ENCODE measurements at places on chromosomes 4 and X.

- DNase-seq, result no peak
These were observed 14.6 kb upstream of the CLTRN start for GRCh38 chrX:15679246-15679645.

DNA sequence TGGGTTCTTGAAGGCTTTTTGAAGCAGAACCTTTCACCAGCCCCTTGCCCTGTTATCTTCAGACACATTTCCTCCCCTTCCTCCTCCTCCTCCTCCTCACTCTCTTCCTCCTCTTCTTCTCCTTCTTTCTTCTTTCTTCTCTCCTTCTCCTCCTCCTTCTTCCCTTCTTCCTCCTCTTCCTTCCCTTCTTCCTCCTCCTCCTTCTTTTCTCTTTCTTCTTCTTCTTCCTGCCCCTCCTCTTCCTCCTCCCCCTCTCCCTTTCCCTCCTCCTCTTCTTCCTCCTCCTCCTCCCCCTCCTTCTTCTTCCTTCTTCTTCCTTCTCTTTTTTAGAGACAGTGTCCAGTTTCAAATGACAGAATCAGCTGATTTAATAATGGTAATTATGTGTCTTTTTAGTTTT, 226.0 kb downstream of the DKK2 start:
- no peak for DNase-seq

- no peak for DNase-seq
These were observed 345.9 kb upstream of the NOCT start for GRCh38 chr4:138669479-138670315.

GRCh38 chr4:187887906-187888305, 107.7 kb upstream of the ZFP42 start:
- no peak for DNase-seq

- DNase-seq, result no peak
These were observed 135.2 kb downstream of the PDE5A start for GRCh38 chr4:119493419-119493818.

- no peak for DNase-seq
These were observed 81.4 kb downstream of the RBM47 start for GRCh38 chr4:40548256-40548655.

- DNase-seq, result no peak
These were observed 12.1 kb upstream of the SLAIN2 start for GRCh38 chr4:48329193-48329592.

DNA sequence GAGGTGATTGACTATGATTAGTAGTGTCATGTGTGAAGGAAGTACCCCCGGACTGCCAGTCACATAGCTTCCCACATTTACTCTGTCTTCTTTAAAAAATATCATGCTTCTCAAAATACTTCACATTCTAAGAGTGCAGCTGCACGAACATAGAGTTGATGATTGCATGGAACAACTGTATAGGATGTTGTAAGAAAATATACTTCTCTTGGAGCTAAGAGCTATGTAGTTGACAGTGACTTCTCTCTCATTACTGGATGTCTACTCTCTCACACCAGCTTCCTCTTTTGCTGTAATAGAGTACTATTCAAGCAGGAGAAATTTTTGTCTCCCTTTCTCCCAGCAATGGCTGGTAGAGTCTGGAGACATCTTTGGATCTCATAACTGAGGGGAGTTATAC, 99.4 kb upstream of the PUDP start:
- DNase-seq, result no peak

- DNase-seq, result no peak
These were observed 40.2 kb upstream of the CD99 start for GRCh38 chrX:2650865-2651264.

GRCh38 chrX:154125391-154126040, 18.5 kb upstream of the OPN1LW start:
- no peak for DNase-seq

GRCh38 chr4:181478656-181479055, 764.5 kb upstream of the TENM3 start:
- no peak for DNase-seq

DNA sequence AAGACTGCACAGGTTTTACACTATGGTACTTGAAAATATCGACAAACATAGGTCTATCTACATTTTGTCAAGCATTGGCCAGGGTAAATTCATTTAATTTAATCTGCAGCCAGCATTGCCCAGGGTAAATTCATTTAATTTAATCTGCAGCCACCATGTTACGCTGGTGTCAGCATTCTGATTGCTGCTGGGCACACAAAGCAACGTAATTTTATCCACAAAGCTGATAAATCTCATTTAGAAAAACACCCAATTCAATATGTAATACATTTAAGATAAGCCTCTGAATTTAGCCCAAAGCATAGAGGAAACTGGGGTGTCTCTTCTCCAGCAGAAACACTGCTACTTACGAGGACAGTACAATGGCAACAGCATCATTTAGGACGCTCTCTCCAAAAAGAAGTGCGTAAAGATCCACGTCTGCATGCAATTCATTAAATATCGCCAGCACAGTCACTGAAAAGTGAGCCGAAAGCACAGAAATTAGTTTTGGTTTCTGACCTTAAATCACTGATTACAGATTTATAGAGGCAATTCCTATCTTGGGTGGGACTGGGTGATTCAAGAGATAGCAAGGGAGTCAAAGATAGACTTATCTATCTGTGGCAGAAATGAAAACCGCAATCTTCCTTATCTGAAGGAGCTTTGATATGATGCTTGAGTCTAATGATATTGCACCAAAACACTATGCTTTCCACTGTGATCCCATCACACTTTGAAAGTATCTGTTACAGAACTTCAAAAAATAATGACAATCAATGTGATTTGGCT, 88.8 kb downstream of the CHST7 start:
- no peak for DNase-seq
